ENCODE measurements at places on chromosomes 1 and 21.

- peak; percentile 60 for DNase-seq
Observed at GRCh38 chr1:155218854-155219591, 10.5 kb downstream of the MTX1 start.

DNA sequence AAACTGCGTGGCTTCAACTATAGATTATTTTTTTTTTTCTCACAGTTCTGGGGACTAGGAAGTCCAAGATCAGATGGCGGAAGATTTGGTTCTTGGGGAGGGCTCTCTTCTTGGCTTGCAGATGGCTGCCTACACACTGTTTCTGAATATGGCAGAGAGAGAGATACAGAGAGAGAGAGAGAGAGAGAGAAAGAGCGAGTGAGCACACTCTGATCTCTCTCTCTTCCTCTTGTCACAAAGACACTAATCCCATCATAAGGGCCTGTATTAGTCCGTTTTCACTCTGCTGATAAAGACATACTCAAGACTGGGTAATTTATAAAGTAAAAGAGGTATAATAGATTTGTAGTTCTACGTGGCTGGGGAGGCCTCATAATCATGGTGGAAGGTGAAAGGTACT, 79.5 kb downstream of the IGSF21 start:
- DNase-seq = no peak

DNA sequence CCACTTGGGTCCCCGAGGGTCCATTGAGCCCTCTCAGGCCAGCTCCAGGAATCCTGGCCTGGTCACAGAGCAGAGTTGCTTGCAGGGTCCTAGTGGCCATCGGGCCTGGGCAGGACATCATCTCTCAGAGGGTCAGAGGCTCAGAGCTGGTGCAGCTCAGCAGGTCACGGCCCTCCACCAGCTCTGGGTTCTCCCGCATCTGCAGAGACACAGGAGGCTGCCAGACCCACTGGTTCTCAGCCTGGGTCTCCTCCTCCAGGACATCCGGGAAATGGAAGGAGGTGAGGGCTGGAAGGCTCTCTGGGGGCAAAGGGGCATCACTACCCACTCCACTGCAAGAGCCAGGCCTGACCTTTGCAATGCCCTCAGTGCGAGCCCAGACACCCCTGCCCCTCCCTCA, 6.5 kb downstream of the TMEM54 start:
- no peak for DNase-seq

DNA sequence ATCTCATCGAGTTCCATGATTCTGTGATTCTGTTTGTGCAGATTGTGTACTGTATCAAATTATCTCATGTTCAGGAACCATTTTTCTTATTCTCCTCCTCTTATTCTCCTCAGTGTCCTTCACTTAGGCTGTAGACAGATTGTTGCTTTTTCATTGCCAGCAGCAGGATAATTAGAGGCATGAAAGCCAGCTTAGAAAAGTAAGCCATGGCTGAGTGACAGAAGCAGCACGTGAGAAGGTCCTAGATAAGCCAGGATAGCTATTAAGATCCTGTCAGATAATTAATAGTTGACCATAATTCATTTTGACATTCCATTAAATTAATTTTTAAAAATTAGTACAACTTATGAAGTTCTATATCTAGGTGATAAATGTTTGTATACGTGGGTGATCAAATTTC, 60.8 kb upstream of the PRKACB start:
- no peak for DNase-seq

- no peak for DNase-seq
Observed at GRCh38 chr1:29123887-29124365, at the start of gene TMEM200B. Gene TMEM200B, minus strand, starts transcription at chr1:29123903. Its CDS starts 2,075 bp downstream, at chr1:29121828.

GRCh38 chr1:13813398-13814012, 113.5 kb downstream of the PRDM2 start:
- DNase-seq = no peak

DNA sequence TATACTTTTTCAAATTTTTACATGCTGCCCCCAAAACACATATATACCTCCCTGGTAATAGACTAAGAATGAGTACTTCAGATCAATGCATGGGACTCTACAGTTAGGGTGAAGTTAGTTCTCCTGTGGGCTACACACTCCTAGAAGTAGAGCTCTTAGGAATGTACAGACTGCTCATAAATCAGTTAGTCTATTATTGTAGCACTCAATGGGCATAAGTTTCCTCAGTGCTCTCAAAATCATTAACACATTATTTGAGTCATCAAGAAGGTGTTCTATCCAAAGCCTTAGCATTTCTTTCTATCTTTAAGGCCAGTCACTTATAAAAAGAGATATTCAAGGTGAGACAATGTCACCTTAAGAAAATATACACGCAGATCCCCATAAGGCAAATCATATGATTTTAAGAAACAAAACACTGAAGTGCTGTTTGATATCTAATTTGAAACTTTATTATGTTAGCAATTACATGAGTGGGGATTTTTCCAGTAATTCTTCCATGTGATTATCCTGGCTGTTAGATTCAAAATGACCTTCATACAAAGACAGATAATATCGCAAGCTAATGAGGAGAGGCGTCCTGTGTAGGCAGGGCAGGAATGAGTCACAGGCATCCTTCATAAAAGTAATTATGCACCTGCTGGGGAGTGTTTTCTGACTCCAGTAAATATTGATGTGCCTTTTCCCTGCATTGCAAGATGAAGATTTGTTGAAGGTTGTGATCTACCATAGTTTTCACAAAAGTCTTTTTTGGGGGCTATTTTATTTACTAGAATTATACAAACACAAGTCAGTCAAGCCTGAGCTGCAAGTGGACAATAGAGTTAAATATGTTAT, 167.2 kb upstream of the ATP1B1 start:
- peak; percentile 60 for DNase-seq

DNA sequence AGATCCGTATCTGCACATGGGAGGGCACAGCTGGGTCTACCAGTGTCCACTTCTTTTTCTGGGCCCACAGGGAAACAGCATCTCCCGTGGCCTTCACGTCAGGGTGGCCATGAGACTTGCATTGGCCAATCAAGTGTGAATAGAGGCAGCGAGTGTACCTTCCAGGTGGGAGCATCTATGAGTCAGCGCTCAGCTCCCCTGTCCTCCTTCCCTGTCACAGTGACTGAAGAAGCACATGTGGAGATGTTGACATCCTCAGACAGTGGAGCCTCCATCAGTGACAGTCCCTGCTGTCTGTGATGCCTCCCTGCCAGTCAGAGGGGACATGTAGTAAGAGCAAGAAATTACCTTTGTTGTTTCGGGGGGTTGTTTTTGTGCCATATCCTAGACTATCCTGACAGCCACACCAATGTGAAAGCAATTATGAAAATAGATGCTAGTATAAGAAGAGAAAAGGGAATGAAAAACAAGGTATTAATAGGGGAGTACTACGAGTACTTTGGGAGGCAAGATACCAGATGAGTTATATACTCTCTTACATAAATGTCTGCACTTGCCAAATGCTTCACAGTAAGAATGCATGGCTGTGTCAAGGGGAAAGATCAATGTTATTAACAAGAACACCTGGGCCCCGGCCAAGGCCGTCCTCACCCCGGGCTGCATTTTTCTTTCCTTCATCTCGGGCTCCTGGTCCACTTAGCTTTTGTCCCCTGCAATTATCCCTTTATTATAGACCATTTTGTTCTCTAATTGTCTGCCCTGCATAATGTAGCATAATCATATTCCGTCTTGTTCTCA, 86.0 kb downstream of the MATN1 start:
- no peak for DNase-seq

Data from large intestine (tissue), 12 donors.